Type B pancreatic cell (in vitro differentiated cells): ENCODE measurements at places on chromosomes 2 and 18. TPM values are rescaled to one million over a fixed set of nuclear protein-coding genes. Genes with fewer than 3 reads are reported as not detected.

DNA sequence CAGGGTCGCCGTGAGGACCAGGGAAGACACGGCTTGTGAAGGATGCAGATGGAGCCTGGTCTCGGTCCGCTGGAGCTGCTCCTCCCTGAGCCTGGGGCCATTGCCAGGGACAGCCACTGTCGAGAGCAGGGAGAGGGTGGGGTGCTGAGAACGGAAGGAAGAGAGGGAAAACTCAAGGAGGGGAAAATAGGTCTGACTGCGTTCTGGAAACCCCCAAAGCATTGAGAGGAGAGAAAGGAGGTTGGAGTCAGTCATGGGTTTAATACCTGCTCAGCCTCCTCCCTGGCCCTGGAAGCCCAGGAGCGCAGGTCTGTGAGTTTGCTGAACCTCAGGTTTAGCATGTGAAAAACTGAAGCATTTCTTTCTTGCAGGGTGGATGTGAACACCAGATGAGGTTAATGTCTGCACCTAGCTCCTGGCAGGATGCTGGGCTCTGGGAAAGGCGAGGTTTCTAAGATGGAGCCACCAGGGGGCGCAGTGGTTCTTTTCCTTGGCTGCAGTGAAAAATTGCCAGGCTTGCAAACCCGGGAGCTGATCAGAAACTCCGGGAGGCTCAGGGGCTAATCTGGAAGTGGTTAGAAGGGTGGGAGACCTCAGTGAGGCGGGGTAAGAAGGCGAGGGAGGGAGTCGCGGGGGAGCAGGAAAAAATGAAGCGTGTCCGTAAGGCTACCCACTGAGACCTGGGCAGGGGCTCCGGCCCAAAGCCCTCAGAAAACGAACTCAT lies 33.6 kb upstream of the RNF149 start:
- no peaks in the 10 kb centered on the region for H3K27me3 ChIP-seq
- H3K36me3 ChIP-seq = no peaks in the 10 kb centered on the region
- H3K27ac ChIP-seq = peak overlapping the region; percentile 58
- H3K4me3 ChIP-seq = peak overlapping the region; percentile 69
- DNase-seq = peak; percentile 84
- H3K4me1 ChIP-seq = peaks cover 42% of the 10 kb centered on the region

DNA sequence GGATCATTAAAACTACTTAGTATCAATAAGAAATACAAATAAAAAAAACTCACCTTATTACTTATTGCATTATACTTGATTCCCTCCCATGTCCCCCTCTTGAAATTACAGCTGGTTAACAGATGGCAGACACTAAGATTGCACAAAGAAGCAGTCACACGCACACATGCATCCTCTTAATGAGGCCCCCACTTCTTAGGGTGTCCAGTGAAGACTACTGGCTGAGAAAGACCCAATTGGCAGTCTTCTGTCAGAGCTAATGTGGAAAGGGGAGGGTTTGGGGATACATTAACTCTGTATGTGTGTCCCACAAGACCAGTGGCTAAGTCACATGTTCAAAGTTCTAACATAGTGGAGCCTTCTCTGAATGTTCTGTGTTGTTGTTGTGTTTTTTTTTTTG lies 210.7 kb downstream of the MTX2 start:
- no peaks in the 10 kb centered on the region for H3K4me1 ChIP-seq
- DNase-seq = no peak
- no peak overlapping the region for H3K27ac ChIP-seq
- no peak overlapping the region for H3K4me3 ChIP-seq

DNA sequence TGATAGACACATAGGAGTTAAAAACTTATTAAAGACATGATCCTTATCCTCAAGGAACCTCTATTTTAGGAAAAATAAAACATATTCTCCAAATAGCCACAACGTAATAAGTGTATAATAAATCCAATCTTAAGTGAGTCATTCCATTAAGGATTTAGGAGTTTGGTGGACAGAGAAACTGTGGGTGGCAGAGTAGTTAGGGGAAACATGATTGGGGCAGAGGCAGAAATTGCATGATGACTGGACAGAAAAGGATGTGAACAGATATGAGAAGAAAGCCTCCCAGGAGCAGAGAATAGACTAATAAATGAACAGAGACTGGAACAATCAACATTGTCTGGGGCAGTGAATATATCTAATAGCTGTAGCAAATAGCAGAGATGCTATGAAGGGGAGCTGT lies 48.1 kb upstream of the SIGLEC15 start:
- no peak for DNase-seq
- H3K4me1 ChIP-seq = no peaks in the 10 kb centered on the region
- H3K27ac ChIP-seq = no peak overlapping the region
- no peak overlapping the region for H3K4me3 ChIP-seq

DNA sequence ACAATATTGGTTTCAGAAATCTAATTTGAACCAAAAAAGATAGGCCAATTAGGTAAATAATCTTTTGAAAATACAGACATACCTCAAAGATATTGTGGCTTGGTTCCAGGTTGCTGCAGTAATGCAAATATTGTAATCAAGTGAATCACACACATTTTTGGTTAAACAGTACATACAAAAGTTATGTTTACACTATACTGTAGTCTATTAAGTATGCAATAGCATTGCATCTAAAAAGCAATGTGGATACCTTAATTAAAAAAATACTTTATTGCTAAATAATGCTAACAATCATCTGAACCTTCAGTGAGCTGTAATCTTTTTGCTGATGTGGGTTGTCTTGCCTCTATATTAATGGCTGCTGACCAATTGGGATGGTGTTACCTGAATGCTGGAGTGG lies 67.3 kb downstream of the KYNU start:
- DNase-seq = no peak
- H3K4me1 ChIP-seq = peaks cover 3% of the 10 kb centered on the region
- H3K4me3 ChIP-seq = no peak overlapping the region
- H3K27me3 ChIP-seq = no peaks in the 10 kb centered on the region

Gene RDH14
- total RNA-seq = 19.5 and 25.5 TPM in 2 replicates

Gene MTA3
- 49.4 and 59.7 TPM in 2 replicates for total RNA-seq
